ENCODE measurements at places on chromosomes 2 and 18.

GRCh38 chr2:211103989-211104388 is 547.6 kb downstream of the CPS1 start:
- no peak for DNase-seq

DNA sequence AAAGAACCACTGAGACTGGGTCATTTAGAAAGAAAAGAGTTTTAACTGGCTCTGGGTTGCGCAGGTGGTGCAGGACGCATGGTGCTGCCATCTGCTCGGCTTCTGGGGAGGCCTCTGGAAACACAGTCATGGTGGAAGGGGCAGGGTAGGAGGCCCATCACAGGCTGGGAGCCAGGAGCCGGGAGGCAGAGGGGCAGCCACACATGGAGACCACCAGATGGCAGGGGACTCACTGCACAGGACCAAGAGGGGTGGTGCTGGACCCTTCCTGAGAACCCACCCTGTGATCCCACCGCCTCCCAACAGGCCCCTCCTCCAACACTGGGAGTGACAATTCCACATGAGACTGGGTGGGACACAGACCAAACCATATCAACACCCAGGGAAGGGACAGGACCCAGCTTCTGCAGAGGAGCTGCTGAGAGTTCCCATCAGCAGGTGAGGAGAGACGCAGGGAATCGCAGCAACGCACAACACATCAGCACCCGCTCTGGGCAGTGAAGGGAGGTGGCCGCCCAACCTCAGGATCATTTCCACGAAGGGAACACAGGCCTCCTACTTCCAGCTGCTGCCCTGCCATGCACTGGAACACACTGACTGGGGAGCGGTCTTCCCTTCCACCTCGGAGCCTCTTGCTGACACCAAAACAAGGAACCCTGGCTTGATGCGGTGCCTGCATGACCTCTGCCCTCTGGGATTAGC is 130.7 kb downstream of the TPO start:
- no peak for DNase-seq

- no peak for DNase-seq
Measured at GRCh38 chr2:20578266-20578894, 72.5 kb downstream of the HS1BP3 start.

- no peak for DNase-seq
Measured at GRCh38 chr2:203679401-203679800, 27.0 kb upstream of the CD28 start.

- no peak for DNase-seq
Measured at GRCh38 chr2:220090050-220090449, 462.6 kb downstream of the SLC4A3 start.

DNA sequence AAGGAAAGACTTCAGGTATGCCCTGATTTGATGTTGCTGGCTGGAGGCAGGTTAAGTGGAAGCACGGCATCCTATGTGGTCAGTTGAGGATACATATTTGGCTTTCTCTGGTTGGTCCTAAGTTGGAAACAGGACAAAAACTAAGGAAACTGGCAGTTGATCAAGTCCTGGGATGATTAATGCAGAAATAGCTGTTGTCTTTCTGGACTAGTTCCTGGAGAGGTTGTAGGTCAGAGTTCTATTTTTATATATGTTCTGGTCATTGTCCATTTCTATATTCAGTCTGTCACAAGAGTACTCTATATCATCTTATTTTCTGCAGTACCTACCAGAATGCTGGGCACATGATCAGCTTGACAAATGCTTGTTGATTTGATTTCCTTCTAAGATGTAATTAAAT is 4.0 kb upstream of the SLC35F5 start:
- DNase-seq = no peak

DNA sequence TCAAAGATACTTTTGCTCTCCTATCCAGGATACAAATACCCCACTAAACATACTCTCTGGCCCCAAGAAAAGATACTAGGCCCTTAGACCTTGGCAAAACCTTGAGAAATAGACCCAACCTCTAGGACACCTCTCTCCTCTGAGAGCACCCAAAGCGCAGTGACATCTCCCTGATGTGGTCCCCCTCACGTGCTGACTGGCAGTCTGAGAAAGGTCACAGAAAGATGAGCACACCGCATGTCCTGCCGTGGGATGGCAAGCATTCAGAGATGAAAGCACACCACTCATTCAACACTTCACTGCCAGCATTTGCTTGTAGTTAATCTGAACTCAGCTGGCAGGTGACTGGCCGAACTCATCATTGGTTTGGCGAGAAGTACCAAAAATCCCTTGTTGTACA is 6.1 kb upstream of the TBC1D8 start:
- DNase-seq = no peak

GRCh38 chr2:16102976-16103380 is 162.6 kb downstream of the MYCN start:
- no peak for DNase-seq

- no peak for DNase-seq
Measured at GRCh38 chr2:183998797-183999190, 599.5 kb upstream of the ZNF804A start.

GRCh38 chr18:8443505-8443904 is 165.7 kb upstream of the RAB12 start:
- DNase-seq = no peak

DNA sequence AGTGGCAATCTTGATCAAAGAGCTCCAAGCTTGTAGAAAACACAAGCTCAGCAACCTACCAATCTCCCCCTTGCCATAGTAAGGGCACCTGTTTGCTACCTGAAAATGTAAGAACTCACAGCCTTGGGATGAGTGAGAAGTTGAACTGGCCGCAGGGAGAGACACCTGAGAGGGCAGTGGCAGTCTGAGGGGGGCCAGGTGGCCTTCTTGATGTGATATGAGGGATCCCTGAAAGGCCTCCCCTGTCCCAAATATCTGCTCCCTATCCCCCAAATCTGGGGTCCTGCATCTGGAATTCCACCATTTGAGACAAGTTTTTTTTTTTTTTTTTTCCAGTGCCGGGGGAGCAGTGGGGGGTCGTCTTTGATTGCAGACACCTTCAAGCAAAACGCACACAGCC is 230.2 kb upstream of the SMAD2 start:
- DNase-seq = no peak

GRCh38 chr2:45258311-45258710 is 249.1 kb upstream of the SIX2 start:
- no peak for DNase-seq

GRCh38 chr2:40256649-40257048 is 195.2 kb downstream of the SLC8A1 start:
- peak; percentile 70 for DNase-seq

DNA sequence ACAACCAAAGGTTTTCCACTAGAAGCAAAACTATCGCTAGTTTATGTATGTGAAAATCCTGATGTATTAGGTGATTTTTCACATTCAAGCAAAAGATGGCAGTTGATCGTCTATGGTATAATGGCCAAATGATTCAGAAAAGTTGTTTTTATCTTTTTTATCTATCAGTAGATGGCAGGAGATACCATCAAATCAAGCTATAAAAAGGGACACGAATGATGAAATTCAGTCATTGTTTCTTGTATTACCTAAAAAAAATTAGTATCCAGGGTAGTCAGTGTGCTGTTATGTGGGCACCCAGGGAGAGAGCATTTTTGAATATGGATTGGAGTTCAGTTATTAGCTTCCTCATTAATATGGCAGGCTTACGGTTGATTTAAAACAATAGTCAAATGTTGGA is 22.9 kb upstream of the CAVIN2 start:
- no peak for DNase-seq

DNA sequence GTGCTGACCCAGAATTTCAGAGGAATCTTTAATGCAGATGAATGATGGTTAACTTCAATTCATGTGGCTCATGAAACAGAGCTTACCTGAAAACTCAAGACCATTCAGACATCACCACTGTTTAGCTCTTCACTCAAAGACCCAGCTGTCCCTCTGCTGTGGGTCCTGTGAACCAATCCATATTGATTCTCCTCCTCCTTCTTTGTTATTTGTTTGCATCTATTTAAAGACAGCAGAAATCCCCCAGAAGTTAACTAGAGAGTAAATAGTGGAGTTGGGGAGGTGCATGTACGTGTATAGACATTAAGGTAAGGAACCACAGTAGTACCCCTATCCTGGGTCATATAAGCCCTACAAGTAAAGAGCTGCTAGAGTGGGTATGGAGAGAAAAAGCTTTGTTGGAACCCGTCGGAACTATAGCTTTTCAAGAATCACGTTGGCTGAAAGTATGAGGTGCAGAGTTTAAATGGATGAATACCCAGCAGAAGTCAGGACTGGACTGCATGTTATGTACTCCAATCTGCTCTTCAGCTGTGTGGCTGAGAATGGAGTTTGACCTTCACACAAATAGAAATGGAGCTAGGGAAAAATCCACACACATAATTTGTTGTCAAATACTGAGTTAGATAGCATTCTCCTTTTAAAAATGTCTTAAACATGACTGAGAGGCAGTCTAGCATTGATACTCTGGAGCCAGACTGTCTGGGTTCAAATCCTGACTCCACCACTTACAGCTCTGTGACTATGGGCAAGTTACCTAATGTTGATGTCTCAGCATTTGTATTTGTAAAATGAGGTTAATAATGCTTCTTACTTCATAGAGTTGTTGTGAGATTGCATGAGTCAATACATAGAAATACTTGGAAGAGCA is 81.7 kb upstream of the HK2 start:
- DNase-seq = no peak

- no peak for DNase-seq
Measured at GRCh38 chr2:586641-587076, 90.5 kb downstream of the TMEM18 start.

DNA sequence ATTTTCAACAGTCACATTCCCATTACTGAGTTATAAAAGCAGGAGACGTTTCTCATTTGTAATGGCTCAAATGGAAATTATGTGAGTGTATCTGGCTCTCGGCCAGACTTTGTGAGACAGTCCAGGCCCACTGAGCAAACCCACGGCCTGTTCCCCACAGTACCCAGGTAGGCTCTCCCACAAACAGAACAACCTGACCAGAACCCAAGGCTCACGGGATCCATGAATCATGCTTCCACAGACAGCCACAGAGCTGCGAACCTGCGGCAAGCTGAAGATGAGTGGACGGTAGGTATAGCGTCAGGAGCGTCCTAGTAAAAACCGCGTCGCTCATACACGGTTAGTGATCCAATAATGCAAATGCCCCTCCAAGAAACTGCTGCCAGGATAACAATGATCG is 34.2 kb downstream of the NDUFA10 start:
- DNase-seq = no peak

DNA sequence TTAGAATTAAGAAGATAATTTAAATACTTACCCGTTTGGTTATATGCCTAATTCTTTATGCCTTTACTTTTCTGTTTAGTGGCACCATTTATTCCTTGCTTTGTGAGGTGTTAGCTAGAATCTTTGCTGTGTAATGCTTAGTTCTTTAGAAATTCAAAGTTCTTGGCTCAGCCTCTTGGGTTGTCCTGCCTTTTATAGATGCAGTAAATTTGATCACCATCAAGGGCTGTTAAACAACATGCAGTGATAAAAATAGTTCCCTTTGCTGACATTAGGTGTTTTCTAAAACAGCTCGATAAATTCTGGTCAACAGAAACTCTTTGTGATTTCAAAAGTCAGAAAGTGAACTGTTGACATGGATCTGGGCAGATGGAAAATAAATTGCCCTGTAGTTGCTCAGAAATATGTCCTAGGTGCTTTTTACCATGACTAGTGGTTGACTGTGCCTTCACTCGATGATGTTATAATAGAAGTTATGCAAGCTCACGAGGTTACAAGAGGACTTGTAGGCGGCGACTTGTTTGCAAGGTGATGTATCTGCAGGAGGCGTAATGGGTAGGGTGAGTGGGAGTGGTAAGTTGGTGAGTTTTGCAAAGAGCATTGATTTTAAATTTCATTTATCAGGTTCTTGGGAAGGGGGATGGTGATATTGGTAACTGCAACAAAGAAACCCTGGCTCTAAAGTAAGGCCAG is 52.1 kb downstream of the LRRTM1 start:
- DNase-seq = no peak

DNA sequence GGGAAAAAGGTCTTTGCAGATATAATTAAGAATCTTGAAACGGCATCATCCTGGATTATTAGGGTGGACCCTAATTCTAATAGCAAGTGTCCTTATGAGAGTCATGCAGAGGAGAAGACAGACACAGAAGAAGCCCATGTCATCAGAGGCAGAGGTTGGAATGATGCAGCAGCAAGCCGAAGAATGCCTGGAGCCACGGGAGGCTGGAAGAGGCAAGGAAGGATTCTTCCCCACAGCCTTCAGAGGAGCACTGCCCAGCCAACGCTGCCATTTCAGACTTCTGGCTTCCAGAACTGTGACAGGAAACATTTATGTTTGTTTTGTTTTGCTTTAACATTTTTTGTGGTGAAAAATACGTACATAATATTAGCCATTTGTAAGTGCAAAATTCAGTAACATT is 72.3 kb downstream of the MCFD2 start:
- DNase-seq = no peak

DNA sequence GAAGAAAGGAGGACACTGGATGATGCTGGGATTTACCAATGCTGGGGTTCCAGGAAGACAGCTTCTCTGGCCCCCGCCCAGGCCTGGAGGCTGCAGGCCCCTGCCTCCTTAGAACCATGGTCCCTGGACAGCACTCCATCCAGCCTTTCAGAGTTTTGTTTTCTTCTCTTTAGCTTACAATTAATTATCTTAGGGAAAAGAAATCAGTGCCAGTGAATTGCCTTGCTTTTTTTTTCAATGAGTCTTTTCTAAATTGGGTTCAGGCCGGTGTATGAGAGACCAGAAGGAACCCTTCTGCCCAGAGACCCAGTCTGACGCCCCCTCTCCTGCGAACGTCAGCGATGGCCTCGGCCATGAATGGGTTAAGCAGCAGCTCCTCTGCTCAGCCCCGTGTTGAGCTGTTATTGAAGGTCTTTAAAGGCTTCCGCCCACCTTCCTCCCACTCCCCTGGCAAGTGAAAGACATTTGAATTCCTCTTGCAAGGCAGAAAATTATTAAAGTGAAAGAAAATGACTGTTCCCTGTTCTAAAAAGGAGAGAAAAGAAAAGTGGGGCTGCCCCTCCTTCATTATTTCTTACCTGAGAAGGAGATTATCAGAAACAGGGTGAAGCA is 65.7 kb upstream of the CHMP1B start:
- DNase-seq = no peak

DNA sequence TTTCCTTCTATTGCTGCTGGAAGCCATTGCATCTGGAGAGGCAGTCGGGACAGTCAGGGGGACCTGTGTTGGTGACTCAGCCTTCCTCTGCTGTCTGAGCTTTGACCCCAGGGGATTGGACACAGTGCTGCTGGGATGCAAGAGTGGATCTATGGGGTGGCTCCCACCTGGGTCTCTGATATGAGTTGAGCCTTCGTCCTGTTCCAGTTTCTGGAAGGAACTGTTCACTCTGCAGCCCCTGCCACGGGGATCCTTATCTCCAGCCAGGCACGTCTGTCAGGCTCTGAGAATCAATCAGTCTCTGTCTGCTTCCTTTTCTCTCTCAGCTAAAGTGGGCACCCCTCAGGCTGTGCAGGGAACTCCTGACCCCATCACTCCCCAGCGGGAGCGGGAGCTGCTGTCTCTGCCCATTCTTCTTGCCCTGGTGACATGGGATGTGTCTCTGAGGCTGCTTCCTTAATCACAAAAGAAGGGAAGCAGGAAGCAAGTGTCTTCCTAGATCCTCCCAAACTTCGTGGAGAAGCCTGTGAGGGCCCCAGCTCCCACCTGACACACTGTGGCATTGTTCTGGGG is 51.7 kb downstream of the ARHGAP28 start:
- DNase-seq = no peak

- no peak for DNase-seq
Measured at GRCh38 chr2:178426388-178426787, 24.6 kb downstream of the PRKRA start.

All from iPS DF 6.9 (cell line).